ENCODE measurements at places on chromosomes 6 and 20. TPM values are rescaled to one million over a fixed set of nuclear protein-coding genes. Genes with fewer than 3 reads are reported as not detected.

DNA sequence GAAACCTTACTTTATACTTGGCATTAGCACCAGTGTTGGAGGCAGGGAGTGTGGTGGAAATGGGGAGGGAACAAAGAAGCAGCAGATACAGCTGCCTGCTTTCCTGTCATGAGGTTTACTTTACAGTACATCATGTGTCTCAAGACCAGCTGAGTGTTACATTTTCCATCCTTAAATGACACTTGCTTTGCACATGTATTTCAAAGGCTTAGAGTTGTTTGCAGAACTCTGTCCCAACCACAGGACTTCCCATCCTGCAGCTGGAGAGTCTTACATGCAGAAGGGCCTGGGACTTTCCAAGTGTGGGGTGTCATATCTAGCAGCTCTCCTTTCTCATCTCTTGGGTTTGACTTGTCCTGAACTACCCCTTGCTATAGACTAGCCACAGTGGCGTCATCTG is 395.9 kb downstream of the DHX35 start:
- no peak for DNase-seq

DNA sequence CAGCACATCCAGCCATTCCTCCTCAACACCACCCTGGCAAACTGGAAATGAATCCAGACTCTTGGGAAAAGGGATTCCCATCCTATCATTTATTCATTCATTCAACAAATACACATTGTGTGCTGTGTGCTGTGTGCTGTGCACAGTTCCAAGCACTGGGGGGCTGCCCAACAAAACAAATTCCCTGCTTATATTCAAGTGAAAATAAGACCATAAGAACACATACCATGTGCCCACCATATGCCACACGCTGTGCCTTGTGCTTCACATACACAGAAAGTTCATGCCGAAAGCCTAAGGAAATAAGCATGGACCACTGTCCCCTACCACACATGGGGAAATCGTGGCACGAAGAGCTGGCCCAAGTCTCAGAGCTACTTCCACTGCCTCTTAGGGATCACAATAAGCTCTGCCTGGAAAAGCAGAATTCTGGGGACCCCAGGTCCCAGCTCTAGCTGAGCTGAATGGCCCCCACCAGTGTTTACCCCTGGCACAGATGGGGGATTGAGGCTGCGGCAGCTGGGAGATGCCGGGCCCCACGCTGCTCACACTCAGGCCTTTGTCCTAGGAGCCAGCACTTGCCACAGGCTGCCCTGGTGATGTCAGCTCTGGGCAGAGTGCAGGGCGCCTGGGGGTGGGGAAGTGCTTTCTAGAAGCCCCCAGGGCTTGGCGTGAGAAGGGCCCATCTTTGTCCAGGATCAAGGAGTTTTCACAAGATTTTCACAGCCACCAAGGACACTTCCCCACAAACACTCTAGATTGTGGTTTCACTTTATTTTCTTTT is 99.6 kb downstream of the PREX1 start:
- no peak for DNase-seq

DNA sequence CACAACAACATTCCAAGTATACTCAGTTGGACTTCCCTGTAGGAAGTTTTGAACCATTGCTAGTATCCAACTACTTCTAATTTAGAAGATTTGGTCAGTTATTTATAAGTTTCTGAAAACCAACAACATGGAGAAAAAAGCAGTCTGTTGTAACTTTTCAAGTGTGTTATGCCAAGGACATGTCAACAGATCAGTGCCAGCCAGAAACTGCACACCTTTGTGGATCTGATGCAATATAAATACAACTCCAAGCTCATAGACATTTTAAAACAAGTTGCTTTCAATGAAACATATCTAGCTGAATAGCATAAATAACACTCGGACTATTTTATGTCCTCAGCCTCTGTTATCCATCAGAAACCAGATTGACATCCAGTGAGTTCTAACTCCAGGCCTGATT is 58.3 kb upstream of the CARMIL1 start:
- DNase-seq, result no peak

- no peak for DNase-seq
Measured at GRCh38 chr6:41072836-41073202, at the start of gene NFYA. TSS of gene NFYA (plus strand) at chr6:41072974. CDS start at chr6:41079090, 6,116 bp downstream.

- no peak for DNase-seq
Measured at GRCh38 chr6:125198398-125198937, 44.9 kb downstream of the TPD52L1 start.

Gene GSTA3
- not detected for total RNA-seq

Gene SLC13A3
- 3.7 TPM for total RNA-seq

Gene PPP1R16B
- total RNA-seq, result not detected
